Glutamatergic neuron (in vitro differentiated cells): ENCODE measurements at places on chromosomes 2 and 18. TPM values are rescaled to one million over a fixed set of nuclear protein-coding genes. Genes with fewer than 3 reads are reported as not detected.

MAB21L4 gene
- total RNA-seq: not detected

GRCh38 chr2:168363347-168364092 is 92.6 kb upstream of the CERS6 start:
- no peak for DNase-seq

BCL11A gene
- total RNA-seq: 29.1 TPM

ERFE gene
- total RNA-seq: 12.2 TPM

VWC2L gene
- 0.15 TPM for total RNA-seq

- DNase-seq: no peak
Measured at GRCh38 chr2:186912979-186913378, 64.0 kb upstream of the ZSWIM2 start.
